ENCODE measurements at places on chromosomes 2 and 18.

DNA sequence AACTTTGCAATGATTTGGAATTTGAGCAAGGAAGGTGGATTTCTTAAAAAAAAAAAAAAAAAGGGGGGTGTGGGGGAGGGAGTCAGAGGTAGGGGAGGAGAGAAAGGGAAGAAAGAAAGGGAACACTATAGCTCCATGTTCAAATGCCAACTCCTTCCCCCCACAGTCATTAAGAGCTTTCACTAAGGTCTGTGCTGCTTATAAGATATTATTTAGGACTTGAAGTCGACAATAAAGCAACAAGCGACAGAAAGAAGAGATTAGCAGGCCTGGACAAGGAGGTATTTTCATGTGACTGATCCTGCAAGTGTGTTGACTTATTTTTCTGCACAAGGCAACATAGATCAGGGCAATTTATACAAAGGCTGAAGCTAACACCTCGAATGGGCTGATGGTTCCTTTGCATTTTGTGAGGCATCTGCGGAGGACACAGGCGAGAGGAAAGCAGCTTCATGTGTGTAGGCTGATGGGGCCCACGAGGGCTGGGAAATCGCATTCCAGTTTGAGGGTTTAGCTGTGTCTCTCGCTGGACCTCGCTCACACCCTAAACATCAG, 382.0 kb downstream of the SOX11 start:
- DNase-seq = no peak

DNA sequence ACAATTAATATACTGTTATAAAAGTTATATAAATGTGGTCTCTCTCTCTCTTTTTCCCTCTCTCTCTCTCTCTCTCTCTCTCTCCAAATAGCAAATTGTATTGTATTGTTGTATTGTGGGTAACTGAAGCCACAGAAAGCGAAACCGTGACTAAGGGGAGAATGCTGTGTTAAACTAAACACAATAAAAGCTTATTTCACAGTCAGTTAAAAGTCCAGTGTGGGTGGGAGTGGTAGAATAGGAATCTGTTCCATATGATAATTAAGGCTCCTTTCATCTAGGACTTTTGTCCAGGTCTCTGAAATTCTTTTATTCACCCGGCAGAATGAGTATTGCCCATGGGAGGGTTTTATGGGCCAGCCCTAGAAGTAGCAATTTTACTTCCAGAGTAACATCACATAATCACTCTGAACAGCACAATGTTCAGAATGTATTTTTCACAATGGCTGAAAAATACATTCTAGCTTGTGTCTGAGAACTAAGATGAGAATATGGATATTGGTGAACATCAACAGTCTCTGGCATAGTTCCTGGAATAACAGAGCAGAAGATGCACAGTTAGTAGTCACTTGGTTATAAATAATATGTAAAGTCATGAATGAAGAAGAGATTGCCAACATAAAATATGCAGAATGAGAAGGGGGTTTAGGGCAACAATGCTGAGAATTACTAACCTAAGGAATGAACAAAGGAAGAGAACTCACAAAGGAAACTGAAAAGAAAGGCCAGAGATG, 399.1 kb downstream of the PLCL1 start:
- DNase-seq = no peak

- DNase-seq = no peak
These were observed 481.0 kb downstream of the TGIF1 start for GRCh38 chr18:3931013-3931315.

GRCh38 chr18:58268849-58269248, 224.8 kb downstream of the NEDD4L start:
- DNase-seq = no peak

DNA sequence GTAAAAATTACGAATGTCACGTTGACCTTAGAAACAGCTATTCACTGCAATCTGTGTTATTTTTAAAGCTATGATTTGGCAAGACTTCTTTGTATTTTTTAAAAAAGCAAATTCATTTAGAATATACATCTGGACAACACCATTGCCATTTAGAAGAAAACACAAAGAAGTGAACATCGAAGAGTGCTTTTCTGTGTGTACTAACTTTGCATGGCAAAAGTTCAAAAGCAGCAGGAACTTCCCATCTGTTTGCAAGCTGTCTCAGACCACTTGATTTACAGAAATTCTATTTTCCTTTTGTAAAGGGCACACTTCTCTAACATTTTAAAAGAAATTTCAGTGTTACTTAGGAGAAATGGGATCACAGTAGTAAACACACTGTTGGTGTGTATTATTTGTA, 145.9 kb downstream of the CALCRL start:
- peak; percentile 12 for DNase-seq

DNA sequence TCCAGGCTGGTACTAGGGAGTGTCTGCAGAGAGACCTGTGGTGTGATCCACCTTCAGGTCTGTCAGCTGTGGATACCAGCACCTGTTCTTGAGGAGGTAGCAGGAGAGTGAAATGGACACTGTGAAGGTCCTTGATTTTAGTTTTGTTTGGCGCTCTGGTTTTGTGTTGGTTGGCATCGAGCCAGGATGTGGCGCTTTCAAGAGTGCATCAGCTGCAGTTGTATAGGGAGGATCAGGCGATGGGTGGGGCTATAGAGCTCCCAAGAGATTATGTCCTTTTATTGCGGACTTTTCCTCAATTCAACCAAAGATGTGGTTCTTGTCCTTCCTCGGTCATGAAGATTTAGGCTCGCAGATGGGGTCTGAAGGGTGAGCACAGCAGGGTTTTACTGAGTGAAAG, 37.5 kb downstream of the SLC39A10 start:
- DNase-seq = no peak

- no peak for DNase-seq
These were observed 28.9 kb downstream of the MGAT5 start for GRCh38 chr2:134282629-134283400.

DNA sequence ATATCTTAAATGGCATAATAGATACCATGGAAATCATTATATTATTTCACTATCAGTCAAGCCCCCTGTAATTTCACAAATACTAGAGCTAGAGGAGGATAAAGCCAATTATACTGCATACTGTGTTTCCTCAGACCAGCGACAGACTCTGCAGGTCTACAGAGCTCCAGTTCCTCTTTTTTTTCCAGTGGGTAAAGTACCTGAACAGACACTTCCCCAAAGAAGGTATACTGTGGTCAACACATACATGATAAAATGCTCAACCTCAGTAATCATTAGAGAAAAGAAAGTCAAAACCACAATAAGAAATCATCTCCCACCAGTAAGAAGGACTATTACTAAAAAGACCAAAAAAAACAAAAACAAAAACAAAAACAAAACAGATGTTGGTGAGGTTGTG, 44.6 kb downstream of the SCN7A start:
- no peak for DNase-seq

GRCh38 chr2:86272111-86272510, 65.3 kb downstream of the REEP1 start:
- DNase-seq = no peak

- peak; percentile 8 for DNase-seq
These were observed 9.1 kb downstream of the GCC2 start for GRCh38 chr2:108458082-108458481.

GRCh38 chr2:207318181-207318628, 152.5 kb upstream of the KLF7 start:
- peak; percentile 50 for DNase-seq

GRCh38 chr18:51330148-51330547, 132.7 kb upstream of the MEX3C start:
- no peak for DNase-seq

- DNase-seq = peak; percentile 71
These were observed 52.3 kb upstream of the ITGB6 start for GRCh38 chr2:160252278-160252887.

DNA sequence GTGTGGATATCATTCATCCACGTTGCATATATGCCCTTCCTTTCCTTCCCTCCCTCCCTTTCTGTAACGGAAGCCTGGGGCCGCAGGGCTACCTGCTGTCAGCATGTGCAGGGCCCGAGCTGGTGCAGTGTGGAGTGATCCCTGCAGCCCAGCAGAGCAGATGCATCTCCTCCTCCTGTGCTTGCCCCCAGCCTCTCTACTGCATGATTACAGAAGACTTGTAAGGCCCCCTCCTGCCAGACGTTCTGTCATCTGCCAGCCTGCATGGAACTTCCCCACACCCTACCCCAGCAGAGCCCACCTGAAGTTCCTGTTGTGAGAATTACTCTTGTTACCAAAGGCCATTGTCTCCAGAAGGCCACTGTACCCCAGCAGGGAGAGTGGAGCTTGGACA, 67.5 kb upstream of the FOSL2 start:
- no peak for DNase-seq

DNA sequence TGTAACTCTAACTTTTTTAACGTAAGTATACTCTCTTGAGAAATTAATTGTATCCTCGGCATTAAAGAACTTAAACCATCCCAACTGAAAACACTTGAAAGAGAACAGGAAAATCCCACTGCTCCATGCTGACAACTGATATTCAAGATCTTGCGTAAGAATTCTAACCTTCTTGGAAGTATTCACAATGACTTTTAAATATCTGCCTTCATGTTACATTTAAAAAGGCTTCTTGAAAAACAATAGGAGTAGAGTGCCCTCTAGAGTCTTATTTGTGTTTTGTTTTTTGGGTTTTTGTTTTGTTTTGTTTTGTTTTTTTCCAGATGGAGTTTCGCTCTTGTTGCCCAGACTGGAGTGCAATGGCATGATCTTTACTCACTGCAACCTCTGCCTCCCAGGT, 65.4 kb upstream of the DNAJC10 start:
- DNase-seq = peak; percentile 72

DNA sequence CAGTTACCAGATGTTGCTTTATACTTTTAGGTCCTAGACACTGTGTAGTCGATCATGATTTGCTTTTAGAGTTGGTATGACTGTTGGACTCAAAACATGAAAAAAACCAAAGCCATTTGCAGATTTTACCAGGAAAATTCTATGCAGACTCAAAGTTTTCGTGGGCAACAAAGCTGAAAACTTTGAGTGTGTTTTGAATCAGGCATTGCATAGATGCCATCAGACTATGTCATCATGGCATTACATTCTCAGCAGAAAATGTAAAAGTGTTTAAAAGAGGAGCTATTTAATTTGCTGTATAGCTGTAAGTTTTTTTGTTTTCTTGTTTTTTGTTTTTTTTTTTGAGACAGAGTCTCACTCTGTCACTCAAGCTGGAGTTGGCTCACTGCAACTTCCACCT, 43.5 kb upstream of the ELAC1 start:
- DNase-seq = no peak

DNA sequence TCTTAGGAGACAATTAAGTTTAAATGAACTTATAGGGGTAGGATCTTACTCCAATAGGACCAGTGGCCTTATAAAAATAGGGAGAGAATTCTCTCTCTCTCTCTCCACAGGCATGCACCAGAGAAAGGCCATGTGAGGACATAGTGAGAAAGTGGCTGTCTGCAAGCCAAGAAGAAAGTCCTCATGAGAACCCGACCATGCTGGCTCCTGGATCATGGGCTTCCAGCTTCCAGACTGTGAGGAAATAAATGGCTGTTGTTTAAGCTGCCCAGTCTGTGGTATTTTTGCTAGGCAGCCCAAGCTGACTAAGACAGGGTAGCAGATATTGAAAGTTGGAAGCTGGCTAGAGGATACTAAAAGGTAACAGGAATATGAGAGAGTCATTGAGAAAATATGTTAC, 454.0 kb downstream of the NBAS start:
- DNase-seq = no peak

DNA sequence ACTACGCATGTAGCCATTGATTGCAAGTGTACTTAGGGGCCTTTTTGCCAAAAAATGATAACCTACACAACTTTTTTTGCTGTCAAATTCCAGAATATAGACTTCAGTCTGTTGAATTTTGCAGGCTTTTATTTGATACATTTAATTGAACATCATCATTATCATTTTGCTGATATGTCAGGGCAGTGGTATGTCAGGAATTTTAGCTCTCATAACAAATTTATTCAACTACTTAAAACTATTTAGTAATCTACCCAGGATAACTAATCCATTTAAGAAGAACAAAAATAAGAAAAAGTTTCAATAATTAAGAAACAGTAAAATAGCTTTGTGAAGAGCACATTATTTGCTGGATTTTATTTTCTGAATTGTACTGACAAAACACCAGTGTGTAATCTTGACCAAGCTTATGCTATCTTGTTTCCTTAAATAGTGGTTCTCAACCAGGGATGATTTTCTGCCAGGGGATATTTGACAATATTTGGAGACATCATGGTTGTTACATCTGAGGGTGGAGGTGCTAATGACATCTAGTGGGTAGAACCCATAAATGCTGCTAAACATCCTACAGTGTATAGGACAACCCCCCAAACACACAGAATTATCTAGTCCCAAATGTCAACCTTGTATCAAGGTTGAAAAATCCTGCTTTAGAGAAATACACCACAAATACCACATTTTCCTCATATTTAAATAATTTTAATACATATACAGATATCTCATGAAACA, 12.1 kb upstream of the TTN start:
- DNase-seq = no peak

- no peak for DNase-seq
These were observed 18.2 kb upstream of the ACSL3 start for GRCh38 chr2:222842491-222843174.

- no peak for DNase-seq
These were observed 676.4 kb downstream of the ARHGAP15 start for GRCh38 chr2:143805666-143806065.

GRCh38 chr2:11873356-11874154, 127.1 kb downstream of the LPIN1 start:
- DNase-seq = peak; percentile 45

GRCh38 chr2:69163556-69163955, 150.6 kb downstream of the ANTXR1 start:
- no peak for DNase-seq

DNA sequence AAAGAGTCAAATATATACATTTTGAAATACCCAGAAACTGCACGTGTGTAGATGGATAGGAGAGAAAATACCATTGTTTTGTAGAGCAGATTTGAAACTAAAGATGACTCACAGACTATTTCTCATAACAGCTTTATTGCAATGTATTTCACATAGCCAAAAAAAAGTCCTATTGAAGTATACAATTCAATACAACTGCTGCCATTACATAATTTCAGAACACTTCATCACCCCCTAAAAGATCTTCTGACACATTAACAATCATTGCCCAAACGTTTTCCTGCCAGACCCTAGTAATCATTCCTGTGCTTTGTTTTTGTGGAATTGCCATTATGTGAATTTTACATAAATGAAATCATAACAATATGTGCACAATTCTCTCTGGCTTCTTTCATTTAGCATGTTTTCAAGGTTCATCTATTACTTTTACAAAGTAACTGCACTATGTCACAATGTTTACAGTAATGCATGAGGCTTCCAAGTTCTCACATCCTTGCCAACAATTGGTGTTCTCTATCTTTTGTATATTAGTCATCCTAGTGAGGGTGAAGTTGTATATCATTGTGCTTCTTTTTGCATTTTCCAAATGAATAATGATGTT, 378.6 kb upstream of the CWC22 start:
- peak; percentile 10 for DNase-seq

GRCh38 chr2:23468474-23469141, 83.6 kb downstream of the KLHL29 start:
- no peak for DNase-seq
